ENCODE measurements at places on chromosomes 1 and 21.

GRCh38 chr1:96581772-96582171 is 139.8 kb upstream of the PTBP2 start:
- no peak for DNase-seq

GRCh38 chr1:28235755-28236655 is at the start of gene ATP5IF1:
TSS of gene ATP5IF1 (plus strand) at chr1:28236124. CDS start at chr1:28236184, 60 bp downstream.
- DNase-seq: peak; percentile 98

- no peak for DNase-seq
Observed at GRCh38 chr1:58089898-58090534, 456.5 kb downstream of the OMA1 start.

DNA sequence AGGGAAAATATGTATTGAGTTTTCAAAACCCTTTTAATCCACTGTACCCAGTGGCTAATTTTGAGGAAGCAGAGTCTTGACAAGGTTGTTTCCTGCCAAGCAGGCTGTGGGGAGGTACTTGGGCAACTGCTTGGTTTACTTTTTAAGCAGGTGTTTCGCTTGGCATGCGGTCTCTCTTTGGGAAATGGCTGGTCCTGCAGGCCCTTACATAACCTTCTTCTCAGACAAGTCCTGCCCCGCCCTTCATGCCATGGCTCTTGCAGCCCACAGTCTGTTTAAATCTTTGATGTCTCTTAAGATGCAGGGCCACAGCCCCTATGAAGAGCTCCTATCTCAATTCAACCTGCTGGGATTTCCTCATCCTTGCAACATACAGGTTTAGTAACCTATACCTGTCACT is 36.0 kb upstream of the ABCD3 start:
- DNase-seq: no peak

DNA sequence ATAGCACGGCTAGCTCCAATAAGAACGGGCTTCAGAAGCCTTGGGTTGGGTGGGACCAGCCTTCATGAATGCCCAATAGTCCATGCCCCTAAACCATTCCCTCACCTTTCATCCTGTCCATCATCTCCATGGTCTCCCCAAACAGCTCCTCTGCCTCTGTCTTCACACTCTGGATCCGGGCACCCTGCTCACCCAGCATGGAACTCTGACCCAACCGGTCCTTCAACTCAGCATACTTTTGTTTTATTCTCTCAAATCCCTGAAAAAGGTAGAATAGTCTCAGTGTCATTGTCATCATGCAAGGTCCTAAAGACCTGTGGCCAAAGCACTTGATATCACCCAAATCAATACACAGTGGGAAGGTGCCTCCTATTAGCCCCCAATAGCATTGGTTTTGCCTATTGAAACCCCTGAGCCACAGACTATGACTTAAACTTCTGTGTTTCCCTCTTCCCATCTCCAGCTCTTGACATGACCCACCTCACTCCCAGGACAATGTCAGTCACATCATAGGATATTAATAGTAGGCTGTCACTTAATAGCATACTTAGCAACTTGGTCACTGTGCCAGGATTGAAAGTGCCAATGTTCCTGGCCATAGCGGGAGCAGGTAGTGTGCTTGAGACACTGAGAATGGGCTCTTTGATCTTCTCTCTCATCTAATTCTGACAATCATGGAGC is 33.0 kb downstream of the CAMK1G start:
- no peak for DNase-seq

- no peak for DNase-seq
Observed at GRCh38 chr1:191984856-191985255, 173.4 kb upstream of the RGS18 start.

DNA sequence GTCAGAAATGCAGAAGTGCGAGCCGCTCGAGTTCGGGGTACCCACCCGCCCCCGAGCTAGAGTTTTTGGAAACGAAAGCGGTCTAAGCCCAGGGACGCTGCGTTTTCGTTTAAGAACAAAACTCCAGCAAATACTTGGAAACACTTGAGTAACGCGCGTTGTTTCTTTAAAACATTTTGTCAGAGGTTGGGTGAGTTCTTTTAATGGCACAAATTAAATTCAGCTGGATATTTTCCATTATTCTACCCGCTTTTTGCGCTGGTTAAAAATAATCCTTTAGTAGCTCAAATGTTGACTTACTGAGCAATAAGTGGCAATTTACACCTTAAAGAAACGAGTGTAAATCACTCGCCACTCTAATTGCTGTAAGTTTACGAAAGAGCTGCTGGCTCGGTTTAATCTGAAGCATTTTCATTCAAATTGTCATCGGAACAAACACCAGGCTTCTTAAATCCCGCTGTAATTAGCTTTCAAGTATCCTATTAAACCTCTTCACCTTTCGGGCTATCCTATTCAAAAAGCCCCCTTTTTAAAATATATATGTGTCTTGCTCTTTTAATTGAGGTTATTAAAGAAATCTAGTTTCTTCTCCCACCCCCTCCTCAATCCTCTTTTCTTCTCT is 1.5 kb downstream of the LHX8 start:
- no peak for DNase-seq

DNA sequence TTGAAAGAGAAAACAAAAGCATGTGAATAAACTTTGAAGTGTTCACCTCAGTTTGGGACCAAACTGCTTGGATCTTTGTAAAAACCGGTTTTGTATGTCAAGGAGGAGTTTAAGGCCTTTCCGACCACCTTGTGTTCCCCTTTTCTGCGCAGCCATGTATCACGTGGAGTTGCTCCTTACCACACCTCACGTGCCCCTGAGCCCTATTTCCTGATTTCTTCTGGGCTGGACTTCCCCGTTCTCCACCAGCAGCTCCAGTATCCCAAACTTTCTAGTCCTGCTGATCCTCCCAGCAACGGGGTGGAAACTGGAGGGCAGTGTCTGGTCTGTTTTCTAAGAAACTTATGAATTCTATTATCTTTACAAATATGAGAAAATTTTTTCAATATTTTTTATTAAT is 1.6 kb upstream of the SH3D21 start:
- no peak for DNase-seq

GRCh38 chr1:201673093-201673492 is 134.2 kb downstream of the NAV1 start:
- DNase-seq: no peak

DNA sequence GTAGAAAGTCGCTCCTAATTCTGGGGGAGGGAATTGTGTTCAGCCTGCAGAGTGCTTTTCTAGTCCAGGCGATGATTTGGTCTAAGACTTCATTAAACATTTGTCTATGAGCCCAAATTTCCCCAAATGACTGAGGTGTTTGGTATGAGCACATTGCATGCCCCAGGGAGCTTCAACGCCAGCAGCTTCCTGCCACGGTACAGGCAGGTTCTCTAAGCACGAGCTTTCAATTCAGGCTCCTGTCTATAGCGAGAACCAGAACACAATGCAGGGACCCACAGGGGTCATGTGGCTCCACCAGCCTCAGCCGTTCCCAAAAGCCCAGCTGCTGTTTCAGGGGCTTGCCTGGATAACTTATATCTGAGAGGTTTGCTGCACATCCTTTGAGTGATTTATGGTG is 34.1 kb upstream of the H6PD start:
- no peak for DNase-seq

GRCh38 chr1:24393892-24394291 is 19.7 kb downstream of the STPG1 start:
- no peak for DNase-seq

DNA sequence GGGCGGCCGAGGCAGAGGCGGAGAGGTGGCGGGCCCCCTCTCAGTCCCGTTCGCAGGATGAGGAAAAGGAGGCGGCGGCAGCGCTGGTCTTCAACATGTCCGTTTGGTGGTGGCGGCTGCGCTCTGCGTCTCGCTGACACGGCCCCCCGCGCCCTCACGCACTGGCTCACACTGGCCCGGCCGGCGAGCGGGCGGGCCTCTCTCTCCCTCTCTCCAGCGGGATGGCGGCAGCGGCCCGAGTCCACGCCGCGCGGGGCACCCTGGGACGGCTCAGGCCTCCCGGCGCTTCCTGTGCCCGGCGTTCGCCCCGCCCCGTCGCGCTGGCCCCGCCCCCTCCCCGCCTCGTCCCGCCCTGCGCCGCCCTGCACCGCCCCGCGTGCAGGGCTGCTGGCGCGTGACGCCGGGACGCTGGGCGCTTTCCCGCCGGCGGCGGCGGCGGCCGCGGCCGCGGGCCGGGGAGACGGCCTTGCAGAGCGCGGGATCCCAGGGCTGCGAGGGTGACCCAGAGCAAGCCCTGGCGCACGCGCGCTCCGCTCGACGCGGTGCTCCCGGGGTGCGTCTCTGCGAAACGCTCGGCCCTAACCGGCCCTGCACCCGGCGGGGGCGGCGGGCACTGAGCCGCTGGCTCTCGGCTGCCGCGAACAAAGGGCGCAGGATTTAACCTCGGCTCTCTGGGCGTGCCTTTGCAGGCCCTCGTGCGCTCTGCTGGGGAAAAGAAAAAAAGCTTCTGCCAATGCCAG is at the start of gene SCAF4:
SCAF4 (minus strand) TSS at position 262 of the 740 bp plus-strand sequence. CDS start 426 bp downstream, outside the sequence.
- peak; percentile 87 for DNase-seq

GRCh38 chr1:213976665-213977485 is 10.9 kb upstream of the PROX1 start:
- DNase-seq: no peak

DNA sequence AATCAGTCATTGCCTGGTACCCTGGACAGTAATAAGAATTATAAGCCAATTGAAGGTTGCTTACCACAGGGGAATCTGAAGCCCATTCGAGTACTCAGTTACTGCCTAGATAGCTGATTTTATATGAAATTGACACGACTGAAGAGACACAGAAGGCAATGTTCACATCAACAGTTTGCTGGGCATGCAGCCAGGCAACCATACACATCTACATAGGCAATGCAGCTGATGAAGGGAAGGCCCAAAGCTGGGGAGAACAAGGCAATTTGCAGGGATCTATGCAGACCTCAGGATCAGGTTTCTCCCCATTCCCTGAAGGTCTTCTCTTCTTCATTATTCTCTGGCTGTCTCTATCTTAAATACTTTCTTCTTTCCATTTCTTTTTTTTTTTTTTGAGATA is 448.7 kb downstream of the PTBP2 start:
- DNase-seq: no peak

DNA sequence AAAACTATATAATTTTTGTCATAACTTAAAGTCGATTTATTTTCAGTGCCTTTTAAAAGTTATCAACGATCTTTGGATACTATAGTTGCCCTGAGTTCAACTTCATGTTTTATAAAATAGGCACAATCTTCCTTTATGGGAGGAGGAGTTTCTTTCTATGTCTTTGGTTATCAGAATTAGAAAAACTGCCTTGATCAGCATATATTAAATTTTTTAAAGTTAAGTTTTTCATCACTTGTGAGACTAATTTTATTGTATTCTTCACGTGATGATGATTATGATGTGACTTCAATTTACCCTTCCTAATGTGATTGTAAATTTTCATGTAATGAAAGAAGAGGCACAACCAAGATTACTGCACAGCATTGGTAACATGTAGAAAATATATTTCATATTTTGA is 58.2 kb upstream of the TMPRSS15 start:
- no peak for DNase-seq

GRCh38 chr1:1671365-1672119 is 12.7 kb upstream of the CDK11B start:
- no peak for DNase-seq

DNA sequence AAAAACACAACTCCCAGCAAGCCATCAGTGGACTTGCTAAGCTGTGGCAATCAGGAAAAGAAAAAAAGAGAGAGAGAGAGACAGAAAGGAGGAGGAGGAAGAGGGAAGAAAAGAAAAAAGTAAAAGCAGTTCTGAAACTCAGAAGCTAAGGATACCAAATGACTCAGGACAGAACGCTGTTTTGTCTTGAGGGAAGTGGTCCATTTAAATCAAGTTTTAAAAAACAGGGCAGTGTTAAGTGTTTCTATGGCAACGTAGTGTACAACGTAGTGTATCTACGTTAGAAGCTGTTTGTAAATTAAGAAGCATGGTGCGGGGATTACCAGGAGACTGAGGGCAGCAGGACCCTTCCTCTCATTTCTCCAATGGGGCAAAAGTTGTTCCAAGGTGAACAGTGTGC is 5.8 kb downstream of the ADORA3 start:
- DNase-seq: peak; percentile 46

DNA sequence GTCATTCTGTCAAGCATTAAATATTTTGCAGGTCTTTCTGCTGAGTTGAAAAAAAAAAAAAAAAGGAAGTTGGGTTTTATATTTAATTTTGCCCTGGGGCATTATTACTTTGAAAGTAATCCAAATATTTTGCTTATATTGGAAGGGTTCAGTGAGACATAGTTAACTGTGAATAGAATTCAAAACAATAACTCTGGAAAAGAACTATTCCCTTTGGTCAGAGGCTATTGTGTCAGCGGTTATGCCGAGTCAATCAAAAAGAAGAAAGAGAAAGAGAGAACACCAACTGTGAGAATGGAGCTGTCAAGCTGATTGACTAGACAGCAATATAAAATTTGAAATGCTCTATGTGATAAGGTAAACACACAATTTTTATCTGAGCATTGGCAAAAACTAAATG is 761.7 kb downstream of the ADGRL2 start:
- DNase-seq: no peak

- no peak for DNase-seq
Observed at GRCh38 chr1:47679826-47680225, 242.0 kb downstream of the FOXD2 start.

GRCh38 chr1:156417401-156418020 is 48.5 kb downstream of the RHBG start:
- DNase-seq: no peak

- DNase-seq: no peak
Observed at GRCh38 chr1:198942466-198942865, 303.6 kb downstream of the PTPRC start.

GRCh38 chr1:57017200-57017599 is 51.4 kb upstream of the C8B start:
- no peak for DNase-seq

DNA sequence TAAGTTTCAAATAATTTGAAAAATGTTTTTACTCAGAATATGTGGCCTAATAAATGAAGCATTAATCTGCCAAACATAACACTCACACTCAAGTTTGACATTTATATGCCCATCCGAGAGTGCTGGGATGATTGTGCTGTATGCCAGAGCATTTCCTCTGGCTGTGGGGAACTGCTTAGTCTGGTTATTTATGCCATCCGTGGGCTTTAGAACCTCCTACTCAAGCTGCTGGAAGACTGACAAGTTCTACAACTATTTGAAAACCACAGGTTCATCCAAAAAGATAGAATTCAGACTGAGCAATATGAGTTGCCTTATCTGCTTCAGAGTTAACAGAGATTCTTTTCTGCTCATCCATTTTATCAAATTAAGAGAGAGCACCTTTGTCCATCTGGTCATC is 25.9 kb downstream of the PCNX2 start:
- DNase-seq: peak; percentile 24

GRCh38 chr1:40985875-40986274 is 6.4 kb downstream of the CTPS1 start:
- no peak for DNase-seq

GRCh38 chr21:36854391-36854790 is 112.1 kb downstream of the HLCS start:
- DNase-seq: peak; percentile 41

GRCh38 chr1:46723901-46724300 is 5.0 kb upstream of the EFCAB14 start:
- DNase-seq: no peak

Measured in activated CD4-positive, alpha-beta T cell treated with anti-CD3 and anti-CD28 coated beads, Interleukin-2, amount 50 U/mL, for 16 hours (primary cell).